ENCODE measurements at places on chromosomes 1 and 21. TPM values are rescaled to one million over a fixed set of nuclear protein-coding genes. Genes with fewer than 3 reads are reported as not detected.

Gene MT1HL1
- not detected for total RNA-seq

- no peak for DNase-seq
Observed at GRCh38 chr1:95138223-95138622, 21.1 kb downstream of the TLCD4 start.

DNA sequence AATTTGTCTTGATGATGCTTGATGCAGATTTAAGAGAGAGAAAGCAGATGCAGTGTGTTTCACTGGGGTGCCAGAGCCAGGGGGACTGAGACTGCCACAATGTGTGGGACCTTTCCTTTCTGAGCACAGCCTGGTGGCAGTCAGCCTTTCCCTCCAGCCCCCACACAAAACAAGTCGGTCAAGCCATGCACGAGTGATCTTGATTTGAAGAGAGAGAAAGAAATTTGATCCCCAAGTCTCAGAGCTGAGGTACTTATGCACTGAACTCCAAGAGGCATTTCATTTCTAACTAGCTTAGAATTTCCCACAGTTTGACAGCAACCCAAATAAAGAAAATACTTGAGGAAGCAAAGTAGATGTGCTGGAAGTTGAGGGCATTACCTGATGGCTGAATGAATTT, 193.8 kb downstream of the ST6GALNAC3 start:
- no peak for DNase-seq

DNA sequence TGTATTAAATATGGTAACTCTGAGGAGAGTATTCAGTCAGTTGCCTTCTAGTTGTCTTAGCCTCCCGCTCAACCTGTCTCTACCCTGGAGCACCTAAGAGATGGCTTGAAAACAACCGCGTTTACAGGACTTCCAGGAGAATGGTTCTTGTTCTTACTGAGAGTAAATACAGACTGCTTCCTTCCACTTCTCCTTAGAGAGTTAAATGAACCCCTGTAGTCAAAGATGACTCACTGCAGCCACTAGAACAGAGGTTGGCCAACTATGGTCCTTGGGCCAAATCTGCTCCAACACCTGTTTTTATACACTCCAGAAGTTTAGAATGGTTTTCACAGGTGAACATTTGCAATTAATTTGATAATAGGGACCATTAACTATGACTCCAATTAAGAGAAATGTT, 60.1 kb upstream of the ASB17 start:
- DNase-seq: no peak

Gene KLHL21
- 131 TPM for total RNA-seq

DNA sequence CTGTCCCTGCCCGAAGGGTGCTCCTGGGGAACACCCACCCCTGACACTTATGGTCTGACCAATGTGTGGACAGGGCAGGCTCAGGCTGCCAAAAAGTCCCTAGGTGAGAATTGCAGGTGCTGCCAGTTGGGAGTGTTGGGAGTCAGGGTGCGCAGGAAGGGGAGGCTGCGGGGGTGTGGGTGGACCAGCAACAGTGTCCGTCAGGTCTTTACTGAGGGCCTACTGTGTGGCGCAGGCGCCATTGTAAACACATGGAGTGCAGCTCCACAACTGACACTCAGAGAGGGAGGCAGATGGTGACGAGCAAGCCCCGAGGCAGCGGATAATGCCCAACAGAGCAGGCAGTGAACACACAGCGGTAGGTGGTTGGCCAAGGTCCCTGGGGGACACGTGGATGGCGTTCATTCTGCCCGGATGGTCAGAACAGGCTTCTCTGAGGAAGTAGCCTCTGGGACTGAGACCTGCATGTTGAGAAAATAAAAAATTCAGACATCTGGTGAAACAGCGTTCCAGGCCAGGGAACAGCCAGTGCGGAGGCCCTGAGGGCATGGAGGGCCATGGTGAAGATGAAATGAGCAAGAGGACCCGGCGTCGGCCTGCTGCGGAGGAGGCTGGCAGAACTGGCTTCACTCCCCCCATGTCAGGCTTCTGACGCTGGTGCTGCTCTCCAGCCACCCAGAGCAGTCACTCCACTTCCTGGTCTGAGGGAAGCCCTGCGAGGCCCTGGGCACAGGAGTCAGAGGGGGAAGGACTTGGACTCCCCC, 136.2 kb upstream of the ZBTB40 start:
- no peak for DNase-seq

DNA sequence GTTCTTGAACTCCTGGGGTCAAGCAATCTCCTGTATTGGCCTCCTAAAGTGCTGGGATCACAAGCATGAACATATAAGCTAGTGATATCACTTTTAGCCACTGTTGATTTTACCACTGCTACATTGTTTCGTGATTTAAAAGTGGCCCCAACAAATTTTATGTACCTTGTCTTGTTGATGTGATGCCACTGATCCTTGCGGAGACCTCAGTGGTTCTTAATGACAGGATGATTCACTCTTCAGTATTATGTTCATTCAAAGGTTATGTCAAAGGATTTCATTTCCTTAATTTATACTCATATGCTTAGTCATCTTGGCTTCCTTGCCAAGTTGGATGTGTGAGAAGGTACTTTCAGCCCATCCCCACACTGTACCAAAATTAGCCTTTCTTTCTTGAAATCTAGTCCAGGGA, 12.1 kb downstream of the PRKACB start:
- DNase-seq: no peak

Gene LZIC
- total RNA-seq: 38.5 TPM
